ENCODE measurements at places on chromosomes 7 and 10.

DNA sequence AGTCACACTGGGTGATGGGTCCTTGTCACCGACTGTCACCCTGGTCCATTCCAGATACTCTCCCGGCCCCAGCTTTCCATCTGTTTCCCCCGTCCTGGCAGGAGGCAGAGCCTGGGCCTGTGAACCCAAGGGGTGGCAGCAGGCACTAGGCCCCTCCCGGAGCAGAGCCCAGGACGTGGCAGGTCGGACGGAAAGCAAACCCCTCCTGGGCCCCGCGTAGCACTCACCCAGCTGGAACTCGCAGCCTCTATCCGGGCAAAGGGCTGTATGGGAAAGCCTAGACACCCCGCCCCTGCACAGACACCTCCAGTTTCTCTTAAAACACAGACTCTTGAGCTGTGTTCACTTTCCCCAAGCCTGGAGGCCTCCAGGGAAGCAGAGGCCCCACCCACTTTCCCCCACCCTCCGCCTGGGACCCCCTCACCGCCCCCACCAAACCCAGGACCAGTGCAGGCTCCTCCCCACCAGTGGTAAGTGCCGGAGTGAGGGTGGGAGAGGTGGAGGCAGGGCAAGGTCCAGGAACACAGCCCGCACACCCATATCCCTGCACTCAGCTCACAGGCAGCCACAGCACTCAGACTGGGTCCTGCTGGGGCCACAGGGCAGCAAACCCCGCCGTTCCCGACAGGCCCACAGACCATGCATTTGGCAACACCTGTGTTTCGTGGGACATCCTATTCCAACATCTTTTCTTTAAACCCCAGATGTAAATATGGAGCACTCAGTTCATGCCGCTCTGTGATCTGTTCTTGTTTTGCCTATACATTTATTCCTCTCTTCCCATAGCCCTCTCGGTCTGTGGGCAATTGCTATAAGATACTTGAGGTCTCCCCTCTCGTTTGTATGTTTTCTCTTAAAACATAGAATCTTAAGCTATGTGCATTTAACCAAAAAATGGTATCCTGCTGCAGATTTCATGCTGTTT lies 98.2 kb upstream of the PDGFA start:
- DNase-seq, result no peak

DNA sequence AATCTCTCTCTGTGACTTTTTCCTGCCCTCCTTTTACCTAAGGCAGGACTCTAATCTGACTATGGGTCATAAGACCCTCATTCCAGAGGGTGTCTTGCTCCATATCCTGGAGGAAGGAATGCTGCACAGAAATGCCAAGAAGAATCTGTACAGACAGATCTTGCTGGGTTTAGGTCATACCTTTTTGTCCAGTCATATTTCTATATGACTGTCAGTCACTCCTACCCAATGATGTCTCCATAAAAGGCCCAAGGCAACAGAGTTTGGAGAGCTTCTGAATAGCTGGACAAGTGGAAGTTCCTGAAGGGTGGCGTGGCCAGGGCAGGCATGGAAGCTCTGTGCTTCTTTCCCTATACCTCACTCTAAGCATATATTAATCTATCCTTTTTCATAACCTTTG lies 47.5 kb downstream of the FEZF1 start:
- DNase-seq, result no peak

- no peak for DNase-seq
These were observed 1.9 kb downstream of the INA start for GRCh38 chr10:103278862-103279298.

GRCh38 chr7:154789404-154789803 lies 213.5 kb downstream of the PAXIP1 start:
- no peak for DNase-seq

DNA sequence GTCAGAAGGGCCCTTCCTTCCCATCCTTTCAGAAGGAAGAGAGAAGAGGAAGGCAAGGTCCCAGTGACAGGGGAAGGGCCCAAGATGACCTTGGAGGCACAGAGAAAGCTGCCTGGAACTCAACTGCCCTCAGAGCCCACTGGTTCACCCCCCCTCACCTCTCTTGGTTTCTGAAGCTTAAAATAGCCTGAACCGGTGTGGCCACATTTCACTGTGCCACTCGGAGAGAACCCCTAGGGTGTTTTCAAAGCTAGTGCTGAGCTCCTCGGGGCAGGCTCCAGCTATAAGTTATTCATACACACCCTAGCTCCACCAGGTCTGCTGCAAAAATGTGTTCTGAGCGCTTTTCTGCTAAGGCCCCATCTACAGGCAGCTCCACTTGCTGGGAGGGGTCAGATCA lies 60.9 kb upstream of the ADRB1 start:
- DNase-seq, result no peak

DNA sequence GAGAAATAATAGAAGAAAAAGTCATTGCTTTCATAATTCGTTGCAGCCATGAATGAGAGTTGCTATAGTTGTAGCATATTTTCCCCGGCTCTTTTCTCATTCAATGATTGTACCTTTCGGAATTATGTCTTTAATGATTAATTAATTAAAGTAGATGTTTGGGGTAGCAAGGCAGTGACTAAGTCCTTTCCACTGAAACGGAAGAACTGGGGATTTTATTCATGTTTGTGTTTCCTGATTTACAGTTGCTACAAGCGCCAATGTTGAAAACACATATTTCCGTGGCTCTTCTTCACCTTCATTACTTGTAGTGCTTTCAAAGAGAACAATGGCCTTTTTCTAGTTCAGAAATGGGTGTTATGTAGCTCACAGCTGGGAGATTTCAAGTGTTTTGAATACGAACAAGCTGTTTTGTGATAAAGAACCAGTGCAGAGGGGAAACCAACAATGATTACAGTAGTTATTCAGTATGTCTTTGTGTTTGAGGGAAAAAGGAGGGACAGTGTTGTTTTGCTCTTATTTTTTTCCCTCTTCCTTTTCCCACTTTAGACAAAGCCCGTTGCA lies 153.5 kb downstream of the NSUN6 start:
- no peak for DNase-seq

GRCh38 chr10:31261511-31262311 lies 57.3 kb upstream of the ZEB1 start:
- DNase-seq, result no peak

GRCh38 chr10:133353988-133354605 lies 3.7 kb downstream of the FUOM start:
- no peak for DNase-seq

GRCh38 chr10:21954690-21955089 lies 48.8 kb downstream of the DNAJC1 start:
- DNase-seq, result no peak

DNA sequence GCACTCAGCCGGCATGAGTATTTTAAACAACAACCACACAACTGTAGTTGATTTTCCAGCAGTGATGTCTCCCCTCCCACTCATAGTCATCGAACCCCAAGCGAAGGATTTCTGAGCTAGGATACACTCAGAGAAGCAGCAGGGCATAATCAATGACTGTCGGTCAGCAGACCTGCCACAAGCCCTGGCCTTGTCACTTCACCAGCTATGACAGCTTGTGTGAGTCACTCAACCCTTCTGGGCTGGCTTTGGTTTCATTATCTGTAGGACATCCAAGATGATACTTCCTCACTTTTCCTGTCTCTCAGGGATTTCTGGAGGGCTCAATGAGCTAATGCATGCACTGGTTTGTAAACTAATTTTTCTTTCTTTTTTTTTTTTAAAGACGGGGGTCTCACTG lies 22.0 kb upstream of the UBE3C start:
- no peak for DNase-seq

- DNase-seq, result no peak
These were observed 99.1 kb upstream of the JCAD start for GRCh38 chr10:30158325-30158960.

- no peak for DNase-seq
These were observed 57.8 kb upstream of the OPALIN start for GRCh38 chr10:96416643-96417042.

DNA sequence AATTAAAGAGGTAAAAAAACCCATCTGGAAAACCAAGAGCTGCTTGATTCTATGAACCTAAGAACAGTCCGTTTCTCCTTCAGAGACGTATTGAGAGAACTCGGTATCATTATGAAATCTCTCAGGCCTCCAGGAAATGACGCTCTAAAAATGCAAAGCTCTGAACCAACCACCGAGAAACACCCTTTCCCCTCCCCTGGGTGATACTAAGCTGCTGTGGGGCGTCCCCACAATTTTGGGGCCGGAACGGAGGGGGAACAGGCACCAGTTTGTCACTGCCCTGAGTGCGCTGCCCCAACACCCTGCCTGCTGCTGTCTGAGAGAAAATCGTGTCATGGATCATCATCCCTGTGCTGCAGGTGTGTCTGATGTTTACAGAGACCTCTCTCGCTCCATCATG lies 509.5 kb downstream of the DNAJB6 start:
- DNase-seq, result no peak

DNA sequence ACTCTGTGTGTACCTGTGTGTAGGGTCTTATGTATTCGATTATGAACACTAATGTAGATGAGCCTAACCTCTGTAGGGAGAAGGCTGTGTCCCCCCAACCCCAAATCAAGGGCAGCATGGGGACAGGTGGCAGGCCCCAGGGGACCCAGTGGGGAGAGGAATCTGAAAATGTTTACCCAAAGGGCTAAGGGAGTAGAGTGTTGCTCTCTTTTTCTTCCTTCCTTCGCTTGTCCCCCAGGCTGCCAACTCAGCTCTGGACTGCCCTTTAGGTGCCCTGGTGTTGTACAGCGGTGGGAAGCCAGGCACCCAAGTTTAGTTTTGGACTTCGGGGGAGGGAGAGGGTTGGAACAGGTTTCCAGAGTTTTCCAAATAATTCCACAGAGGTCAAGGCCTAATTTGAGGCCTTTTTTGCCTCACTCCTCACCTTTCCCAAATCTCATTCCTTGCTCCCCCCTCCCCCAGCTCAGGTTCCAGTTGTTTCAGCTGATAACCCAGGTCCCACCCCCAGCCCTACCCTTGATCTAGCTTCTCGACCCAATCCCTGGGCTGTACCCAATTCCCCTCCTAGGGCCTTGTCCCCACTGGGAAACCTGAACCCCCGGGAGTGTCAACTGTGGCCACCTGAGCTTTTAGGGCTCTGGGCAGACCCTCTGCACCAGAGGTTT lies 9.1 kb upstream of the PAX2 start:
- no peak for DNase-seq

DNA sequence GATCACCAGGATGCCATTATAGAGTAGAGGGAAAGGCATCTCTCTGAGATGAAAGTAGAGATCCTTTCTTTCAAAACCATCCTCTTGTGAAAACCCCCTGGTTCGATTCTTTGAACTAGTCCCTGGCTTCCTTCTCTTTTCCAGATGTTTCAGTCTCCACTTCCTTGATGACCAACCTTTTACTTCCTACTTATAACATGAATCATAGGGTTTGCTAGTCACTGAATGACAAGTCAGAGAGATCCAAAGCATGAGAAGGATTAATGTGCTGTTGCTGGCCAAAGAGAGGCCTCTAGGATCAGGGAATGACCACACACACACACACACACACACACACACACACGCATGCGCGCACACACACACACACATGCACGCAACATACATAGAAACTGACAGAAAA lies 161.1 kb upstream of the FRMD4A start:
- no peak for DNase-seq

GRCh38 chr7:142557971-142558582 lies 191.2 kb upstream of the PRSS1 start:
- peak; percentile 14 for DNase-seq

DNA sequence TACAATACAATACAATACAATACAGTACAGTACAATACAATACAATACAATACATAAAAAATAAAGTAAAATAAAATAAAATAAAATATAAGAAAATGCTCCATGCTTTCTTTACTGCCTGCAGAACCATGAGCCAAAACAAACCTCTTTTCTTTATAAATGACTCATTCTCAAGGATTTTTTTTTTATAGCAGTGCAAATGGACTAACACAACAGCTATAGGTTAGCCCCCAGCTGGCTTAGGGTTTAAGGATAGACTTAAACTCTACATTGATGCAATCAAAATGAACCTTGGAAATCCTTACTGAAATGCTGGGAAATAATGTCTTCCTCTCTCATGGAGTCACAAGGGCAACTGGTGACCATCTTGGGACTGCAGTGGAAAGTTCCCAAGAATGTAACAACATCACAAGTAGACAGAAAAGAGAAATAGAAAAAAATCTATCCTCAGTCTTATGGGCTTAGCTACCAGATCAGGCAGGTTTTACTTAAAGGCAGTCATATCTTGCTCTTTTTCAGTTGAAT lies 348.9 kb downstream of the ARL4A start:
- DNase-seq, result no peak

- DNase-seq, result no peak
These were observed 92.0 kb downstream of the GNAI1 start for GRCh38 chr7:80226629-80227028.

- DNase-seq, result no peak
These were observed 98.3 kb upstream of the DDC start for GRCh38 chr7:50663396-50664102.

DNA sequence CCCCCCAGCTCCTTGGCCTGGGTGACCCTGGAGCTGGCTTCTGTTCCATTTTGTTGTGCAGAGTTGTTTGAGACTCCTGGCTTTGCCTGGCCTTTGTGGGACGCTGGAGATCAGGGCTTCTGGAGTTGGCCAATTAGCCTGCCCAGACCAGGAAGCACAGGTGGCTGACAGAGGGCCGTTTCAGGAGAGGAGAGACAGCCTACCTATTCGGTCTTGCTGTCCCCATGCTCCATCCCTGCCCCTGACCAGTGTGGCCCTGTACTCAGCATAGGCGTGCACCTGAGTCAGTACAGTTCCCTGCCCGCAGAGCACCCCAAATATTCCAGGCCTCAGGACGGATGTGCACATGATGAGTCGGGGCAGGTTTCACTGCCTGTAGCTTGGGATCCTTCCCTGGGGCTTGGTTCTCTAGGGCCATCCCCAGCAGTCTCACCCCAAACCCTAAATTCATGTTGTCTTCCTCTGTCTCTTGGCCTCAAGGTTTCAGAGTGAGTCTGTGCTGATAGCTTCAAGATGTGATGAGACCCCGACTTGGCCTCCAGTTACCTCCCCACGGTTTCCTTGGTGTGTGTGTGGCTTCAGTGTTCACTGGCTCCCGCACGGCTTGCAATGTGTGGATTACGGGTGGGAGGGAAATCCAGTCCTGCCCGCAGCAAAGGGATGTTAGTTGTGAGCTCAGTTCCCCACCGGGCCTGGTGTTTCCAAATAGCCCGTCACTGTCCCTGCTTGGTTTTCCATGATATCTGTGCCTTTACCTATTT lies 44.7 kb downstream of the HTRA1 start:
- no peak for DNase-seq

DNA sequence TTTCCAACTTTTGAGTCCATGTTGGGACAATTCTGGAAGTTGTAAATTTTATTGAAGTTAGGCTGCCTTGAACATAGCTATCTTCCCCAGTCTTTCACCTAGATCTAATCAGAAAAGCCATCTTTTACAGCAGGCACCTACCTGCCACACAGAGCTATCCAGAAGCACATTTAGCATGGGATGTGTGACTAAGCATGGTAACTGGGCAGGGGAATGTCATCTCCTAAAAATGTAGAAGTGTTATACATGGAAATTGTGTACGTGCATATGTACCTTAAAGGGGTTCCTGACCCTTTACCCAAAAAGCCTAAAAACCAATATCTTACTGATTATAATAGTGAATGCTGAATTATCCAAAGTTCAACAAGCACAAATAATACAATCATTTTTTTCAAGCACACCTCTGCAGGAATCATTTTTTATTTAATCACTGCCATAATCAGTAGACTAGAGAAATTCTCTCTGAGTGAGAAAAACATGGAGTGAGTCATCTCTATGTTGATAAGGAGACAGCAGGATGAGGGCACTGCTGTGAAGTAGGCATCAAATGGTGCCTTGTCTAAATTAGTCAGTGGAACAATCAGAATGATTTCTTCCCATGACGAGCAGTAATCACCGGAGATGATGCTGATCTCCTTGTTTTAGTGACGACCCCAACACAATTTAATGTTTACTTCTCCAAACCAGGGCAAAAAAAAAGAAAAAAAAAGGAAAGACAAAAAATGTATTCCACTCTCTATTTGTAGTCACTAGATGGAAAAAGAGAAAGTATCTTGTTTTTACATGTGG lies 75.9 kb downstream of the SORBS1 start:
- DNase-seq, result no peak

Data from stimulated activated CD4-positive, alpha-beta T cell treated with anti-CD3 and anti-CD28 coated beads, Interleukin-1b, Interleukin-23, amount 100 ng/mL, for 24 hours (primary cell).